Activated CD4-positive, alpha-beta T cell treated with anti-CD3 and anti-CD28 coated beads, Interleukin-2, Interleukin-4, amounts not matched to agents 100 ng/mL and 50 ng/mL, durations not matched to agents 16 hours and 8 hours (primary cell): ENCODE measurements at places on chromosomes 5 and 9.

- DNase-seq: no peak
Observed at GRCh38 chr9:3361116-3361515, 164.7 kb downstream of the RFX3 start.

GRCh38 chr9:130119519-130120298 lies 52.5 kb upstream of the NCS1 start:
- DNase-seq: no peak

GRCh38 chr5:76402886-76403765 lies at the start of gene IQGAP2:
Gene IQGAP2 (plus strand): TSS chr5:76403285. CDS start chr5:76403546, 261 bp downstream.
- DNase-seq: peak; percentile 79

GRCh38 chr5:140339636-140340035 lies 6.8 kb downstream of the HBEGF start:
- DNase-seq: no peak

DNA sequence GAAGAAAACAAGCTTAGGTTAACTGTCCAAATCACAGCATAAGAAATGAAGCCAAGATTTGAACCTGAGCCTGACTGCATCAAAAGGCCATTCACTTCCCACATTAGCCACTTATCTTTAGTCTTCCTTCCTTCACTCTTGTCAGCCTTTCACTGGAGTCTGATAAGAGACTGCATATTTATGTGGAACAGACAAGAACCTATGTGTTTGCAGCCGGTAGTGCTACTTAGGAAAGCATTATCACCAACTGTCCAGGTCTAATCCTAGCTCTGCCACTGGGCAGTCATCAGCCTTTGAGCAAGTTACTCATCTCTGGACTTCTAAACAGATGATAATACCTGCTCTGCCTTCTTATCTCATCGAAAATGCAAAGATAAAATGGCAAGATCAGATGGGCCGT lies 12.1 kb upstream of the ATP6V0E1 start:
- no peak for DNase-seq

- no peak for DNase-seq
Observed at GRCh38 chr5:9820691-9821449, 190.7 kb upstream of the TAS2R1 start.

DNA sequence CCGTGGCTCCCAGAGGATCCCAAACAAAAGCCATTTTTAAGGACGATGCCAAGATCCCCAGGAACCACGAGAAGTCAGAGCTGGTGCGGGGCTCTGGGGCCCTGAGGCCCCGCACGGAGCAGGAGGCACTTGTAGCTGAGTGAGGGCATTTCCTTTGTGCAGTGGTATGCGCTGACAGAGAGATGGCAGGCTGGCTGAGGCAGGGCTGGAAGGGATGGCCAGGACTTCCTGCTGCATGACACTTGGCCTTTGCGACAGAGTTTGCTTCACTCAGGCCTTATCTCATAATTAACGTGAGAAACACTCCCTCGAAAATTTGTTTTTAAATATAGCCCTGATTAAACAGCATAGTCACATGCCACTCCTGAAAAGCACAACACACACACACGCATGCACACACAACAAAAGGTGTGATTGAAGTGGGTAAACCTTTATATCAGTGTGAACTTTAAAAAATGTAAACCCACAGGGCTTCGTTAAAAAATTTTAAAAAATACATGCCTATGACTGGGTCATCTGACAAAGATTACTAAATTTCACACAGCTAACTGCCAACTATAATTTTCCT lies 536.6 kb downstream of the PDE4D start:
- no peak for DNase-seq

GRCh38 chr5:119359737-119360413 lies 4.1 kb downstream of the TNFAIP8 start:
- DNase-seq: no peak

DNA sequence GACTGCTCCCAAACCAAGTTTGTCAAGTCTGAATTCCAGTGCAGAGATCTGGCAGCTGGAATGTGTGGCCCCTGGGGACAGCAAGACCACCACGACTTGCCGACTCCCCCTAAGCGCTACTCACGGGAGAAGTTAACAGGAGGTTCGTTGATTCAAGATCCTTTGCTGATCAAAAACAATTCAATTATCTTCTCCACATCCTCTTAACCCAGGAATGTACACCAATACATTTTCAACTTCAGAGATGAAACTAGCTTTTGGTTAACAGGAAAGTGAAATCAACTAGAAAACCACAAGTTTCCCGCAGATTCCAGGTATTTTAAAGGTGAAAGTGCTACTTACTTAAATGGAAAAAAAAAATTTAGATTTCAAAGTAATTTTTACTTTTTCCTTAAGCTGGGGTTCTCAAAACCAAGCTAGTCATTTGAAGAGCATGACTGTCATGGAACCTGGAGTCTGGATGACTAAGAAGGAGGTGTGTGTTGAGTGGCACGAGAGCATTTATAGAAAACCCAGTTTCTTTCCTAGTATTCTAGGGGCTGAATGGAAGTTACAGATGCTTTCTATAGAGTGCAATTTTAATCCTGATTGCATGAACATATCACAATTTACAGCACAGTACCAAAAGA lies 257.5 kb upstream of the PANK3 start:
- DNase-seq: peak; percentile 75

GRCh38 chr5:176152191-176152929 lies 85.9 kb upstream of the SIMC1 start:
- no peak for DNase-seq

DNA sequence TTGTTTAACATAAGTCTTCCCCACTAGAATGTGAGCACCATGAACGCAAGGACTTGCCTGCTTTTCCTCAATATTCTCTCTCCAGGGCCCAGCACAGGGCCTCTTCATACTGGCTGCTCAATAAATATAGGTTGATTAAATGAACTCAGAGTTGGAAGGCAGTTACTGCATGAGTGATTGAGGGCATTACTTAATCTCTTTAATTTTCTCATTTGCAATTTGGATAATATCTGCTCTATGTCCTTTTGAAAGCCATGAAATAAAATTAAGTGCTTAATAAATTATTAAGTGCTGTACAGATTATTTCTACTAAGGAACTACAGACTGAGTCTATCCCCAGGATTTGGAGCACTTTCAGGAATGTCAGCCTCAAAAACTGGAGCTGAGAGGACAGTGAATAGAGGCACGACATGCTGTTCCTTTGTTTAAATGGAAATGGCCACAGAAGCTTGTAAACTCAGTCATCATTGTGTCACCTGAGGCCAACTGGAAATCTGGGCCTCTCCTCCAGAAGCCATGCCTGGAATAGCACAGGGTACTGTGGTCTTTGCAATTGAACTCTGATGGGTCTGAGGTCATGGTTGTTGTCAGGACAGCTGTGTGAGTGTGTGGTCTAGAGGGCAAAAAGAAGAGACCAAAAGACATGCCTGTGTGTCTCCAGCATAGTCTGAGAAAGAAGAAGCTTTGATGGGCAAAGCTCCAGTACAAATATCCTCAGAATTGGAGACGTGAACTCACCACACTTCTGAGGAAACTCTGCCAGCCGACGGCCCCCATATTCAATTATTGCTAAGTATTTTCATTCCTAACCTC lies 86.1 kb downstream of the SH3TC2 start:
- DNase-seq: no peak

DNA sequence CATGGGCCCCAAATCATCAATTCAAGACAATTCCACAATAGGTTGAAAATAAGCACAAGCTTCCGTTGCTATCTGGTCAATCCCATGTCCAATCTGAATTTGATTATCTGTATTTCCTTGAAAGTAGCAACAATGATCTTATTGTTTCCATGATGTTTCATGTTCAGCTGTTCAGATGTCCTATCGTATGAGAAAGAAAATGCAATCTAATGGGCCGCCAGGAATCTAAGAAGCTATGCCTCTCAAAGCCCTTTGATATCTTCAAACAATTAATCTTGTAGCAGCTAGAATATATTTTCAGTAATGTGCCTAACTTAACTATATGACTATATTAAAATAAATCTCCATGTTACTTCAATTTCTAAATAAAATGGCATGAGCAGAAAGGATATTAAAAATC lies 32.1 kb upstream of the ALDOB start:
- no peak for DNase-seq
